GM23248 (cell line): ENCODE measurements at places on chromosomes 3 and 15. TPM values are rescaled to one million over a fixed set of nuclear protein-coding genes. Genes with fewer than 3 reads are reported as not detected.

DNA sequence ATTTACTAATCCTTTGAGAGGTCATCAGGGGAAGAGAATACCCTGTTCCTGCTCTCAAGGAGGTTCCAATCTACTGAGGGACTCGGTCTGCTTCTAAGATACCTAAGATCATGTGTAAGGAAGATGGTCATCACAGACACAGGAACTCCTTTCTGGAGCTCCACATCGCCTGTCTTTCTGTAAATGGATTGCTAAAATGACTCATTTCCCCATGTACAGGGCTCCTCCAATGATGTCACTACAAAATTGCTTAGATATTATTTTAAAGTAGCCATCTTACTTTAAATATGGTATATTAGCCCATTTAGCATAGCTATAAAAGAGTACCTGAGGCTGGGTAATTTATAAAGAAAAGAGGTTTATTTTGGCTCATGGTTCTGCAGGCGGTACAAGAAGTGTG is 206.1 kb upstream of the PROK2 start:
- no peak for DNase-seq

Gene MFGE8
- total RNA-seq: 334 and 355 TPM in 2 replicates

Gene MAGEL2
- total RNA-seq: 0.22 TPM in 1 of 2 replicates, not detected in the other

DNA sequence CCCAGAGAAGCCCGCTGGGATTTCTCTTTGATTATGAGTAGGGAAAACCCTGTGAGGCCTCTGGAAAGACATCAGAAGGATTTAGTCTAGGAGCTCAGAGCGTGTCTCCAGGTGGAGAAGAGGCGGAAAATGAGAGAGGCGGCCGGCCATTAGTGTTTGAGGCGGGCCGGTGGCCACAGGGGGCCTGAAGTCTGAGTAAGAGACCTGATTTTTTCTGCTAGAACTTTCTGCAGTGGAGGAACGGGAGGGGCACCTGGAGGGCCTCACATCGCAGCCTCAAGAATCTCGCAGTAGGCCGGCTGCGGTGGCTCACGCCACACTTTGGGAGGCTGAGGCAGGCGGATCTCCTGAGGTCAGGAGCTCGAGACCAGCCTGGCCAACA is 28.5 kb downstream of the KLHDC8B start:
- peak; percentile 63 for DNase-seq

Gene LTK
- not detected in 2 replicates for total RNA-seq

Gene CCDC12
- 15.2 and 17.4 TPM in 2 replicates for total RNA-seq

GRCh38 chr15:80403712-80404056 is 498 bp upstream of the ARNT2 start:
- DNase-seq: no peak

DNA sequence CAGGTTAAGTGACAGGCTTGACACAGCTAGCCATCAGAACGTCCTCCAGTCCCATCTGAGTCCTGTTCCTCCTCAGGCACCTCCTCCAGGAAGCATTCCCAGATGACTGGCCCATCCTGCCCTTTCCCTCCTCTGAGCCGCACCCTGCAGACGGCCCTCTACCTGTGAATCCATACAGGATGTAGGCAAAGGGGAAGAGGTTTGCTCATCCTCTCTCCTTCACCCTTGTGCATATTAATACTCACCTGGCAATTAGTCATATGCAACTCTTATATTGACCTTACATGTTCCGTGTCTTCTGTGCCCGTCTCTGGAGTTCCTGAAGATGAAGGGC is 61.9 kb downstream of the SMAD3 start:
- no peak for DNase-seq

DNA sequence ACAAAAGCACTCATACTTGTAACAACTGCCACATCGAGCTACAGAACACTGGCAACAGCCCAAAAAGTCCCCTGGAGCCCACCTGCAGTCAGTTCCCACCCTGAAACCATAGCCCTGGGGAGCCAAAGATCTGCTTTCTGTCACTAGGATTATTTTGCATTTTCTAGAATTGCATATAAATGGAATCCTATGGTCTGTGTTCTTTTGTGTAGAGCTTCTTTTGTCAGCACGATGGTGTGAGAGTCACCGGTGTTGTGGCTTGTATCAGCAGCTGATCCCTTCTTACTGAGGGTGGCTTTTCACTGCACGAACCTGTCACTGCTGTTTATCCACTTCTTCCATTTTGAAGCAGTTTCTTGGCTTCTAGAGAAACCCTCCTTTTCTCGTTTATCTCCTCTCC is 60.1 kb upstream of the PRR23E start:
- DNase-seq: no peak

Gene CCRL2
- not detected in 2 replicates for total RNA-seq

Gene FBXO40
- total RNA-seq: not detected in 2 replicates

- peak; percentile 59 for DNase-seq
Observed at GRCh38 chr3:48440590-48440958, 517 bp downstream of the TMA7 start.

- no peak for DNase-seq
Observed at GRCh38 chr3:19107719-19108118, 40.6 kb upstream of the KCNH8 start.

DNA sequence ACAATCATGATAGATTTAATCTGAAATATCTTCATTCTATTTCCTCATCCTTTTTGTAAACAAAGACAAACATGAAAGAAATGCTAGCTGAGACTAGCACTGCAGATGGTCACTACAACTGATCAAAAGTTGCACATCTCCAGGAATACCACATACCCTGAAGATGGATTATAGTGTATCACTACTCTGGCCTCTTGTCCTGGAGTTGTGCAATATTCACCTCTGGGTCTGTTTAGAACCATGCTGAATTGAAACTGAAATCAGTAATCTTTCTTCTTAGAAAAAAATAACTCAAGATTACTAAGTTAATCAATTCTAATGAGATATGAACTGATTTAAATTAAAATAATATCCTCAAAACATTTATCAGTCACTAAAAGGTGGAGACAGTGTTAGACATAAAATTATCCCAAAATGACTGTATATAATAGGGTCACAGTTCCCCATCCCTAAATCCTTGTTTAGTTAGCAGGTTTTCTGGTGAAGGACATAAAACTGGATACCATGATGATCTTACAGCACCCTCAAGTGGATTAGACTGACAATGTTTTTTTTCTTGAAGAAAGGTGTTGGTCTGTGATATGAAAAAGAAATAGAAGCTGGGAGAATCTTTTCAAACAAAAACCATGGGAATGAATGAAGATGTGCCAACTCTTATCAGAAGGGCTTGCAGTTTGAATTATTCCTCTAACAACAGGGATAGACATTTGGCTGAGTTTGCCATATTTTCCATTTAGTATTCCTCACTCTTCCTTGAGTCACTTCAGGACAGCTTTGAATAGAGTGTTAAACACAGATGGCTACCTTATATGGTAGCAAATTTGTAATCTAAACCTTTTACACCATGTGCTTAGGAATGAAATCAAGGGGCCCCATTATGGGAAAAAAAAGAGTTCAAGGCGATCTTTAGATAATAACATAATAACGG is 7.1 kb upstream of the TTC14 start:
- peak; percentile 59 for DNase-seq
